ENCODE measurements at places on chromosomes 16 and 17.
A peak's percentile ranks its signal among the peaks of the same experiment; 100 is the strongest.

- DNase-seq, result no peak
Measured at GRCh38 chr17:69732272-69732918, 317.9 kb downstream of the MAP2K6 start.

DNA sequence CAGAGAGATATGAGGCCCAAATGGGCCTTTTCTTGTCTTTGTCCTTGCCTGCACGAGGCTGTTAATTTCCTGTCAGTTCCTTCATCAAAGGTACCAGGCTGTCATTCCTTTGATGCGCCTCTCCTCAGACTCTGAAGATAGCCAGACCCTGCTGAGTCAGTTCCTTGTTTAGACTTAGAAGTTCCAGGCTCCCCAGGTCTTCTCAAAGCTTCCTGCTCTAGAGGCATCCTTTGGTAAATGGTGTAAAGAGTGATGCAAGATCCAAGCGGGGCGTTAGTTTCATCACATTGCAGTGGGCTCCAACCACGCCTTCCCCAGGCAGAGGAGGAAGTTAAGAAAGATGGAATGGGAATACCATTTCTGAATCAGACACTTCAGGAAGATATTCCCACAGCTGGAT lies 4.0 kb upstream of the CDH11 start:
- peak; percentile 40 for DNase-seq

DNA sequence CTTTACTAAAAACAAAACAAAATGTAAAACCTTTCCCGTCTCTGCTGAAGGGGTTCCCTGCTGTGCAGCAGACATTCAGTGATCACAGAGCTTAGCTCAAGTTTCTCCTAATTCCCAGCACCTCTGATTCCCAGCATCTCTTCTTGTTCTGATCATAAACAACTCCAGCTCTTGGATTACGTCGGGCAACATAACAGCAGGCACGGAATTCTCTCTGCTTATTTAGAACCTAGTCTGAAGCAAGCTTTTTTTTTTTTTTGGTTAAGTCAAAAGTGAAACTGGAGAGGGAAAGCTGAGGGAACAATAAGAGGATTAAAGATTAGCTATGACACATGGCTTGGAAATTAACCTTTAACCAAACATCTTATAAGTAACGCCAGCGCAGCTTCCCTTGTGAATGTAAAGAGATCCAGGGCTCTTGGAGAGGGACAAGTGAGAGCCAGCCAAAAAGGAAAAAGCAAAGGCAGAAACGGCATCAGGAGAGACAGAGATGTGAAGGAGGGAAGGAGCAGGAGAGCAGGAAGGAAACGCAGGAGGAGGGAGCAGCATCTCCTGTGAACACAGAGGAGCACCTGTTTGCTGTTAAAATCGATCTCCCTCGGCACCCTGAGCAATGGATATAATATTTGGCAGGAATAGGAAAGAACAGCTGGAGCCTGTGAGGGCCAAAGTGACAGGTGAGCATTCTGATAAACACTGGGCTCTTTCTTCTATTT lies at the start of gene BCO1:
Gene BCO1 (plus strand): TSS at position 394 of the 716 bp plus-strand sequence. CDS start 220 bp downstream, at position 614.
- DNase-seq, result peak; percentile 36

DNA sequence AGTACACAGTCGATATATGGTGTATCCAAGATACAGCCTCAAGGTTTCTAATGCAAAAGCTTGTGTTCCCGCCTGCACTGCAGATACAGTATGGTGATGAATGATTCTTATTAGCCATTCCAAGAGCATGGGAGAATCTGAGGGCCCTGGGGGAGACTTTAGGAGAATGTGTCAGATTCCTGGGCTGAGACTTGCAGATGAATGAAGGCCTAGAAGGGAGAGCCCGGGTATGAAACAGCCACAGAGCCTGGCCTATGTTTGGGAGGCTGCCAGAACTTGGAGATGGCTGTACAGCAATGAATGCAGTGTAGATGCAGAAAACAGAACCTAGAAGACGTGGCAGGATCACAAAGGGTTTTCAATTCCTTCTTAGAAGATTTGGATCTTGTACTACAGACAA lies 510.7 kb downstream of the HAPSTR1 start:
- DNase-seq, result no peak

Data from lung (tissue), 17 donors.